ENCODE measurements at places on chromosomes 3 and 15. TPM values are rescaled to one million over a fixed set of nuclear protein-coding genes. Genes with fewer than 3 reads are reported as not detected.

Gene IGF2BP2
- total RNA-seq, result 19.2 TPM

Gene GNL3
- 49.3 TPM for total RNA-seq

Gene ARHGAP31
- 33.1 TPM for total RNA-seq

Gene TRPM1
- total RNA-seq, result not detected

Gene OCA2
- not detected for total RNA-seq

Gene THOC7
- 55.1 TPM for total RNA-seq
